ENCODE measurements at places on chromosomes 7 and 10. TPM values are rescaled to one million over a fixed set of nuclear protein-coding genes. Genes with fewer than 3 reads are reported as not detected.

The CPED1 gene
- 4.5 TPM for total RNA-seq

The CTAGE4 gene
- 6.0 TPM for total RNA-seq

The ATOH7 gene
- total RNA-seq = not detected

The SPDYE11 gene
- total RNA-seq = not detected

DNA sequence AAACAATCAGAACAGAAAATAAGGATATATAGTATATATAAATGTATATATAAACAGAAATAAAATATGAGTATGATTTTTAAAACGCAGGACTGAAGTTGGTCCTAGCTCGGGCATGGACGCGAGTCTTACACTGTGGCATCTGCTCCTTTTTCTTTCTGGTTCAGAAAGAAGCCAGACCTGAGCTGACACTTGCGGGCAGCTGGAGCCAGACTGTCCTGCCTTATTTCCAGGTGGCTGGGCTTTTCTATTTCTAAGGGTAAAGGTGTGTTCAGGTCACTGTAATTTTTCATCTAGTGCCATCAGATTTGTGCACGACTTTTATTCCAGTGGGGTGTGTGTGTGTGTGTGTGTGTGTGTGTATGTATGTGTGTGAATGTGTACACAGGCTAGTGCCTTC, 166.4 kb downstream of the GALNT17 start:
- DNase-seq = no peak

DNA sequence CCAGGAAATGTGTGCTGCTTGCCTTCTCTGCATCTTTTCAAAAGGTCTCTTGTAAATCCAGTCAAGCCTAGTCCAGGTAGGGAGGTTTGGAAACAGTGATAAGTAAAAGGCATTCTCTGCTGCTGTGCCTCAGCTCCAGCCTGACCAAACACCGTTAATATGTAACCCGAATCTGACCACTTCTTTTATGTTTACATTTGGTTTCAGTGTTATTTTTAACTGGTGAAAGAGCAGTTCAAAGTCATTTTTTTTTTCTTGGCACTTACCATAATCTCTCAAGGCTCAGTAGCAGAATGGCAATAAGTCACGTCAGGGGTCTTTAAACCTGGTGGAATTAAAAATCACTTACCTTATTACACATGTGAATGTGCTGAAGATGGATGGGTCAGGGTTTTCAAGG, 216.8 kb downstream of the PTEN start:
- DNase-seq = no peak

GRCh38 chr10:122495406-122496340, 34.3 kb downstream of the HTRA1 start:
- DNase-seq = no peak
